ENCODE measurements at places on chromosomes 12 and 14. TPM values are rescaled to one million over a fixed set of nuclear protein-coding genes. Genes with fewer than 3 reads are reported as not detected.

SLCO1B3 gene
- total RNA-seq, result not detected

CCDC197 gene
- total RNA-seq, result not detected

CLEC2D gene
- total RNA-seq, result 0.64 TPM

TPH2 gene
- total RNA-seq, result not detected

ZC2HC1C gene
- total RNA-seq, result 0.51 TPM

SIX4 gene
- total RNA-seq, result 0.51 TPM

GLIPR1L1 gene
- not detected for total RNA-seq

ART4 gene
- 91.9 TPM for total RNA-seq

INSM2 gene
- not detected for total RNA-seq

CTSG gene
- not detected for total RNA-seq

POTEM gene
- not detected for total RNA-seq

CD163L1 gene
- 16.0 TPM for total RNA-seq

EPS8 gene
- total RNA-seq, result 6.6 TPM

GPHN gene
- total RNA-seq, result 10.8 TPM

ADAM21 gene
- total RNA-seq, result 0.26 TPM

CLEC1B gene
- total RNA-seq, result not detected

PDZRN4 gene
- total RNA-seq, result not detected

All from dermis microvascular lymphatic vessel endothelial cell (primary cell).